ENCODE measurements at places on chromosomes 12 and 14.

DNA sequence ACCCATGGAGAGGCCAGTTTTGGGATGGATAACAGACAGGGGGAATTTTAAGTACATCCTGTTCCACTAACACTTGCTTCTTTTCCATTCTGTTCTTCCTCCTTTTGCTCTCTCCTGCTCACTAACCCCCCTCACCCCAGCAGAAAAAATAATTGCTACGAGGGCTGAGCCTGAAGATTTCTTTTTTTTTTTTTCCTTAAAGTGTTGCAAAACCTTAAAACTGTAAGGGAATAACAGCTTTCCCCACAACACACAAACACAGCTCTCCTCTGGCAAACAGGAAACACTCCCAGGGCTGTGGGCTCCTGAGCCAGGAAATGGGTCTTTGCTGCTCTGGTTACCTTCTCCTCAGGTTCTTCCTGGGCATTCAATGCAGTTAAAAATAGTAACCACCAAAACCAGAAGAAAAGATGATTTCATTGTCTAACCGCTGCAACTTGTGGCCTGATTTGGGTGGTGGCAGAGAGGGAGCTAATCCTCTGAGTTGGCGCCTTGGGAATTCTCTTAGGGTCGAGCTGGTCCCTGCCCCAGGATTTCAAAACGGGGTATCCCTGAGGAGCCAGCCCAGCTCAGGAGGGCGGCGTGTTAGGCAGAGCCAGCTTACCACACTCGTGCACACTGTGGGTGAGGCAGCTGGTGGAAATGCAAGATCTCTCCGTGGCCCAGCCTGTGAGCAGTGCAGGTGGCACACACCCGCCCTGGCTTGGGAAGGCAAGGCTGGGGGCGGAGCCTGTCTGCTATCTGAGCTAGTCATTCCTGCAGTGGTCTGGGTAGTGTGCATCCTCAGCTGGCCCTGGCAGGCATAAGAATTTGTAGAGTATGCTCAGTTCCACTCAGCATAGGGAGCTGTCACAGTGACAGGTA is 17.1 kb upstream of the EMP1 start:
- DNase-seq = no peak

DNA sequence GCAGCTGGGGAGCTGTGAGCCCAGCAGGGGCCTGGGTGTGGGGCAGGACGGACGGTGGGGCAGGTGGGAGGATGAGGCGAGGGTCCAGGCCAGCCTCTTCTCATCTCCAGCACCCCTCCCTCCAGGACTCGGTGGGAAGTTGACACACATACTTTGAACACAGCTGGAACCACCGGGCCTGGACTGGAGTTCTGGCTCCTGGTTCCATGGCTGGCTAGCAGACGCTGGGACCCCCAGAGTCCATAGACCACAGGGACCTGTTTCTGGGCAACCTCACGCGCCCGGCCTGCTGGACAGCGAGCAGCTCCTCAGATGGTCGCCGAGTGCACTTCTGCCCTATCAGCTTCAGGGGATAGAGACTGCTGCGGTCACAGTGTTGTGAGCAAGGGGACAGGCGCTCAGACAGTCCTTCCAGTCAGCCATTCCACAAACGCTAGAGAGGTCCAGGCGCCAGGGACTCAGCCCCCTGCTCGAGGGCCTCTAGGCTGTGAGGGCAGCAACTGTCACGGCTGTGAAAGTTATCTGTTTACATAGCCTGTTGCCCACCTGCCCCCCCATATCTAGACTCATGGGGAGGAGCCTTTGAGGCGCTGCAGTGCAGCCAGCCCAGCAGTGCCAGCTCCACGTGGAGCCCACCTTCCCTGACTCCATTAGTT is 25.2 kb downstream of the TCHP start:
- DNase-seq = no peak

GRCh38 chr14:75979071-75979571 is 2.7 kb downstream of the TGFB3 start:
- DNase-seq = no peak

DNA sequence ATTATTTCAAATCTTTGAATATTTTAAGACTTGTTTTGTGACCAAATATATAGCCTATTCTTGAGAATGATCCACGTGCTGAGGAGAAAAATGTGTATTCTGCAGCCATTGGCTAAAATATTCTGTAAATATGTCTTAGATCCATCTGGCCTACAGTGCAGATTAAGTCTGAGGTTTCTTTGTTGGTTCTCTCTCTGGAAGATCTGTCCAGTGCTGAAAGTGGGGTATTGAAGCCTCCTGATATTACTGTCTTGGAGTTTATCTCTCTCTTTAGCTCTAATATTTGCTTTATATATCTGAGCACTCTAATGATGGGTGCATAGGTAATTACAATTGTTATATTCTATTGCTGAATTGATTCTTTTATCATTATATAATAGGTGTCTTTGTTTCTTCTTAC is 617.4 kb upstream of the LRFN5 start:
- DNase-seq = no peak

GRCh38 chr14:81972601-81973000 is 438.9 kb upstream of the SEL1L start:
- no peak for DNase-seq

DNA sequence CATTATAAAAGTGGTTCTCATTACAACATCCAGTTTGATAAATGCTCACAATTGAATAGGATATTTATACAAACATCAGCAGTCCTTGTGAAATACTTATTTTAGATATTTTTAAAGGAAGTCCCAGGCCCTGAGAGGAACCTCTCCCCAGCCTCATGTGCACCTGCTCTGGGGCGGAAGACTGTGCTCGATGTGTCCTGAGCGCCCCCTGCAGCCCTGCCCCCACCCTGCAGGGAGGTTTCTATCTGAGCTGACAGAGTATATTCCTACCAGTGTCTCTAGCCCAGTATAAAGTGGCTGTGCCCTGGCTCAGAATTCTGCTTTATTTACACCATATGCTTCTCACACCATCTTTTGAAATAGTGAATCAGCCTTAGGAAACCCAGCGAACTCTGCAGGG is 1349.1 kb downstream of the TMEM121 start:
- no peak for DNase-seq

- no peak for DNase-seq
Observed at GRCh38 chr12:122934722-122935121, 31.5 kb downstream of the ABCB9 start.

- no peak for DNase-seq
Observed at GRCh38 chr12:49661191-49661590, 37.8 kb downstream of the PRPF40B start.

GRCh38 chr12:20099395-20100183 is 268.7 kb upstream of the PDE3A start:
- DNase-seq = no peak

- no peak for DNase-seq
Observed at GRCh38 chr14:75404847-75405246, 23.0 kb upstream of the JDP2 start.

- no peak for DNase-seq
Observed at GRCh38 chr12:73124480-73124879, 852.3 kb downstream of the TRHDE start.

DNA sequence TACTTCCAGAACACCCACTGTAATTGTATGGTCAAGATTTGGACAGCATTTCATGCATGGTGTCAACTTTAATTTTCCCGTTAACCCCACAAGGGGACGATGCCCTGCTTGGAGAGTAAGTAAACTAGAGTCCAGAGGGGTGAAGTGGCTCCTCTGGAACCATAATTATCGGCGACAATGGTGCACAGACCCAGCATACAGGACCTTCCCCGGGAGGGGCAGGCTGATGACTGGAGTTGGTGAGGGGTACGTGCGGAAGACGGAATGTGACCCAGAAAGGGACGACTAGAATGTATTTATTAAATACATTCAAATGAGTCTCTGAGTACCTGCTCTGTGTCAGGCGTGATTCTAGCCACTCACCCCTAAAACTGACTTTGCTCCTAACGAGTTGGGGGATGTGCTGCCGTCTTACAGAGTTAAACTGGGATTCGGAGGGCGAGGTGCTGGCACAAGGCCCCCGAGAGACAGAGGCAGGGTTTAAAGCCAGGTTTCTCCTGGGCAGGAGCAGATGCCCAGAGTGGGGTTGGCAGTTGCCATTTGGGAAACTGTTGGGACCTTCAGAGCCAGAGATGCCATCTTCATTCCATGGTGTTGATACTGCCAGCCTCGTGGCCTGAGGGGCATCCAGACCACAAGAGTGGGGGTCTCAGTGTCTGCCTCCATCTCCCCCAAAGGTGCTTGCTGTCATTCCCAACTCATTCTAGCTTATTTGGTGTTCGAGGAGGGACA is 10.9 kb downstream of the RTL1 start:
- DNase-seq = no peak

- no peak for DNase-seq
Observed at GRCh38 chr14:77303417-77304156, 17.1 kb downstream of the POMT2 start.

GRCh38 chr14:92334050-92334449 is 11.1 kb downstream of the SLC24A4 start:
- DNase-seq = no peak

DNA sequence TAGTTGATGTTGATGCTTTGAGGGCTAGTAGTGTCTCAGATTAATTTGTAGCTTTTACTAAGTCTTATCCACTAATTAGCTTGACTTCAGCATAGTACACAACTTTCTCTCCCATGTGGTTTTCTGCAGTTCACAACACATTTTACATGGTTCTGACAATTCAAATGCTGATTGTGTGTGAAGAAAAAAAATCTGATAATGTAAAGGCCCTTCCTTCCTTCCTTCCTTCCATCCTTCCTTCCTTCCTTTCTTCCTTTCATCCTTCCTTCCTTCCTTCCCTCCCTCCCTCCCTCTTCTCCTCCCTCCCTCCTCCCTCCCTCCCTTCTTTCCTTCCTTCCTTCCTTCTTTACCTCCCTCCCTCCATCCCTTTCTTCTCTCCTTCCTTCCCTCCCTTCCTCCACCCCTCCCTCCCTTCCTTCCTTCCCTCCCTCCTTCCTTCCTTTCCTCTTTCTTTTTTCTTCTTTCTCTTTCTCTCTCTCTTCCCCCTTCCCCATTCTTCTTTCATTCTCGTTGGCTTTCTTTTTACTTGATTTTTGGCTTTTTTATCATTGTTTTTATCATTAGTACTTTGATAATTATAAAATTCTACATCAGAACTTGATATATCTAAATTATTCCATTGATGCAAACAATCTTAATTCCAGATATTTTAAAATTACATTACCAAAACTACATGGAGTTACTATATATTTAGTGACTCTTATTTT is 1415.6 kb downstream of the LRFN5 start:
- no peak for DNase-seq

DNA sequence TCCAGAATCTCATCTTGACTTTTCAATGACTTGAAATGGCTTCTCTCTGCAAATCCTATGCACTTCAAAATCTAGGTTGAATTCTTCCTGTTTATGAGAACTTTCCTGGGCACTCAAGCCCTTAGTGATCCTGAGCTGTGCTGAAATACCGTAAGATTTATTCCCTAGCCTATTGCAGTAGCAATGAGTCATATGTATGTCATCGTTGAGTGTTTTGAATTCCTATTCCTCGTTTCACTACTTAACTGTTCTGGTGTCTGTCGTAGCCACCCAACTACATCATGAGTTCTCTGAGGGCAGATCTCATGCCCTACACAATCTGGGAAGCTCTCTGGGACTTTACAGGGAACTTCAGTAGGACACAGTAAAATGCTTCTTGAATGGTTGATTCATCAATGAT is 190.8 kb upstream of the TMEM132C start:
- no peak for DNase-seq

DNA sequence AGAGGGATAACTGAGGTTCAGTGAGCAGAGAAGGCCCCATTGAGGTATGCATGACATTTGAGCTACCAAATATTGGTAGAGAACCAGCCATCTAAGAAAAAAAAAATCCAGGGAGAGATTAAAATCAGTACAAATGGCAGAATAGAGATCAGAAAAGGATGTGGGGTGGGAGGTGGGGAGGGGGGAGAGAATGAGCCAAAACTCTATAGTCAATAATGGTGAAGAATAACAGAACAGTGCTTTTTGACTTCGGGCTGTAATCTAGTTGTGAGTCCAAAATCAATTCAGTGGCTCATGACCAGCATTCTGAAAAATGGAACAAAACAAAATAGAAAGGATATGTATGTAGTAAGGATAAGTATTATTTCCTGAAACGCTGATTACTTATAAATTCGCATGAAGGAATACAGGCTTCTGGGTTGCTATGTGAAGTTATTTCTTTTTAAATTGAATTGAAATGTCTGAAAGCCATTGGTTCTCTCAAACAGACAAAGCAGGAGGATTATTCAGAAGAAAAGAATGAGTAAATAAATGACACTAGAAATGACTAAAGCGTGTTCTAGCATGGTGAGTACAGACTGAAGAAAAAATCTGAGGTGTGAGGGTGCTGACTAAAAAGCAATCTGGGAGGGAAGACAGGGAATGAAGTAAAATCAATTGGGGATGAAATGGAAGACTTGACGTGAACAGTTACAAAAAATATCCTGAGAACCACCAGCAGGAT is 72.4 kb downstream of the ATP2B1 start:
- no peak for DNase-seq

DNA sequence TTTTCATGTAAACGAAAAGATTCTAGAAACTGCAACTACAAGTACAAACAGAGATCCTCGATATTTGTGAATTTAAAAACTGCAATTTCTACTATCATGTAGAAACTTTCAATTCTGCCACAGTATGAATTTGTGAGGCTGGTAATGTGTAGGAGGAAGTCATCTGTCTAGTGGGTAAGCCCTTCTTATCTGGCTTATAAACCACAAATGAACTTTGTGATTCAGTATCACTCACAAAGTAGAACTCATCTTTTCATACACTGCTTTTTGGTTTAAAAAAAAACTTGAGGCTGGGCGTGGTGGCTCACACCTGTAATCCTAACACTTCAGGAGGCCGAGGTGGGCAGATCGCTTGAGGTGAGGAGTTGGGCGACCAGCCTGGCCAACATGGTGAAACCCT is 20.7 kb downstream of the GTF2A1 start:
- no peak for DNase-seq

DNA sequence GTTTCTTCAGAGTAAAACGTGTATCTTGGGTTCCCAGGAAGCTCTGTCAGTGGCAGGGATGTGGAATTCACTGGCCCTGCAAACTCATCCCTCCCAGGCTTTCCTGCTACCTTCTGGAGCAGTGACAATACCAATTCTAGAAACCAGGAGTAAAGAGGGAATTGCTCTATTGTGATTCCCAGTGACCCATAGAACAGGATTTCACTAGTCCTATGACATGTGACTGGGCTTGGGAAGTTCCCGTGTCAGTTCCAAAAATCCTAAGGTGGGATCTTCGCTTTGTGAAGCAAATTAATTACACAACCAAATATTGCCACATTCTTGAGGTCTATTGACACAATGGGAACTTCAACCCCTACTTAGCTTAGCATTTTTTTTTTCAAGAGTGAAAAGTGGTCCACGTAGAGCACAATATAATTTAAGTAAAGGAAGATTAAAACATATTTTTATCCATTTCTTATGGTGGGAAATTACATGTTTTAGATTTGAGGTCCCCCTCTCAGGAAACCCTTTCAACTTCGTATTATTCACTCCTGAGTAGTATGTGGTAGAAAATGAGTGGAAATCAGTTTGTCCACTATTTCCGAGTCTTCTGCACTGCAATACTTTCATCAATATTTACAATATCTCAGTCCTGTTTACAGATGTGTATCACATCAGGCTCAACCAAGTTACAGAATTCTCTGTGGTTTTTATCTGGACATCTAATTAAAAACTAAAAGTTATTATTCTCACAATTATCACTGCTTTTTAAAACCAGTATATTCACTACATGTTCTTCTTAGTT is 88.9 kb upstream of the SOX5 start:
- DNase-seq = no peak

GRCh38 chr12:42587601-42588523 is 1.7 kb downstream of the PRICKLE1 start:
- DNase-seq = no peak

GRCh38 chr12:112466011-112466422 is 47.3 kb downstream of the PTPN11 start:
- no peak for DNase-seq
